Right lung (tissue), 10 donors: ENCODE measurements at places on chromosomes 11 and 22.

DNA sequence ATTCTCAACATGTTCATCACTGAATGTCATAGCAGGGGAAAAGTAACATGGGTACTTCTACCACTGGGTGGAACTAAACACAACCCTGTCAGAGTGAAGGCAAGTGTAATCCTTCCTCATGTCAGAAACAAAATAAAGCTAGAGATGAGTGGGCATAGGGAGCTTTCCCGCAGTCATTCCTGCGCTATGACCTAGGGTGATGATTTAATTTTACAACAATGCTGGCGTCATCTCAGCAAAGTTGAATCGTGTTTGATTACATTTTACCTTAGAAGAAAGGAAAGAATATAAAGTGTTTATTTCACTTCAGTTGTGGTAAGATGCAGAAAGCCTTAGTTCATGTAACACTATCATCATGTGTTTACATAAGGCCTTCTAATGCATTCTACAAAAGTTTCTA, 355.6 kb downstream of the METTL15 start:
- DNase-seq, result no peak

GRCh38 chr11:34637303-34637702, 16.4 kb downstream of the EHF start:
- DNase-seq, result no peak

DNA sequence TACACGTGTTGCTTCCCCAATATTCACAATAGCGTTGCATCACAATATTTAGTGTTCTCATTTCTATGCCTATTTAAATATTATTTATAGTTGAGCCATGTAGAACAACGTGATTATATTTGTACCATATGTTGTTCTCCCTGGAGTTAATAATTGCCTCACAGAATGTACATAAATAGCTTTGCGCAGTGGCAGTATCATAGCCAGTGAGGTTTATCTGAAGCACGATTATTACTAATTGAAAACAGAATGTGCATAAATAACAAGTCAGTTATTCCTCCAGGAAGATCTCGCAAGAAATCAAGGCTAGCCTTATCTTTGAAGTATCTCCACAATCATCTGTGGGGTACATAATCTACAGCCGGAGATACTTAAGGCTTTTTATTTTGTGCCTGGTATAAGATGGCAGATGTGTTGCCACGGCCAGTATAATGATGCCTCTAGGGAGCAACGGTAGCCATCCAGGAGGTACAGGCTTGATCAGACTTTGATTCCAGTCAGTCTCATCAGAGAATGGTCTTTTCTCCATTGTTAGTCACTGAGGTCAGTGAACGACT, 197.5 kb downstream of the MSANTD4 start:
- DNase-seq, result no peak

GRCh38 chr22:17951315-17951714, 73.0 kb downstream of the MICAL3 start:
- no peak for DNase-seq

- peak; percentile 81 for DNase-seq
Measured at GRCh38 chr11:110712659-110713448, 617 bp upstream of the ARHGAP20 start.

DNA sequence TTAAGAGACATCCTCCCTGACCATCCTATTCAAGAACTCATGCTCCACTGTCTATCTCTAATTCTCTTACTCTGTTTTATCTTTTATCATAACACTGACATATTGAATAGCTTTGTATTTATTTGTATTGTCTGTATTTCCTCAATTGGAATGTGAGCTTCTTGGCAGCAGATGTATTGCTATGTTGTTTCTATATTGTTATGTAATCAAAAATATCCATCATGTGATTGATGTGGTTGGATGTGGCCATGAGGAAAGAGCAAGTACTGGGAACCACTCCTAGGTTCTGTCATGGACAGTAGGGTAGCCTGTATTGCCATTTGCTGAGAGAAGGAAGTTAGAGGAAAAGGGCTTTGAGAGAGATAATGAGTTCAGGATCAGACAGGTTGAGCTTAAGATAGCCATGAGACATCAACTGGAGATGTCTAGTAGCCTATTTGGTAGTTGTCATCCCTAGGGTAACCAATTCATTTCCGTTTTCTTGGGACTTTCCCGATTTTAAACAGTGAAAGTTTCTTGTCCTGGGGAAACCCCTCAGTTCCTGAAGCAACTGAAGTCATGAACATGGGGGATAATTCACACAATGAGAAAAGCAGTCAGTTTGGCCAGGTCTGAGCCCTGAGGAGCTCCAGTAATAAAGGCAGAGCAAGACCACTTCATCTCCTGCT, 404.5 kb downstream of the INSC start:
- no peak for DNase-seq

GRCh38 chr11:37109286-37109585, 511.2 kb upstream of the RAG2 start:
- no peak for DNase-seq

DNA sequence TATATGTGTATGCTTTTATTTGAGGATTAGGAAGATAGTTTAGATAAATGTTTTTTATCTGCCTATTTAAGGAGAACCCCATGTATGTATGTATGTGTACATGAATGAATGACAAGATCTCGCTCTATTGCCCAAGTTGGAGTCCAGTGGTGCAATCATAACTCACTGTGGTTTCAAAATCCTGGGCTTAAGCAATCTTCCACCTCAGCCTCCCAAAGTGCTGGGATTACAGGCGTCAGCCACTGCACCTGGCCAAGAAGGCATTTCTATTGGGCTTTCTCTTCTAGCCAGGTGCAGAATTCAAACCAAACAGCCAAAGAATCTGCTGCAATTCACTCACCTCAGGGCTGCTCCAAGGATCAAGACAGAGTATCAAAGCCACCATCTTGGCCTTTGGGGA, 25.5 kb upstream of the DGKZ start:
- DNase-seq, result no peak

DNA sequence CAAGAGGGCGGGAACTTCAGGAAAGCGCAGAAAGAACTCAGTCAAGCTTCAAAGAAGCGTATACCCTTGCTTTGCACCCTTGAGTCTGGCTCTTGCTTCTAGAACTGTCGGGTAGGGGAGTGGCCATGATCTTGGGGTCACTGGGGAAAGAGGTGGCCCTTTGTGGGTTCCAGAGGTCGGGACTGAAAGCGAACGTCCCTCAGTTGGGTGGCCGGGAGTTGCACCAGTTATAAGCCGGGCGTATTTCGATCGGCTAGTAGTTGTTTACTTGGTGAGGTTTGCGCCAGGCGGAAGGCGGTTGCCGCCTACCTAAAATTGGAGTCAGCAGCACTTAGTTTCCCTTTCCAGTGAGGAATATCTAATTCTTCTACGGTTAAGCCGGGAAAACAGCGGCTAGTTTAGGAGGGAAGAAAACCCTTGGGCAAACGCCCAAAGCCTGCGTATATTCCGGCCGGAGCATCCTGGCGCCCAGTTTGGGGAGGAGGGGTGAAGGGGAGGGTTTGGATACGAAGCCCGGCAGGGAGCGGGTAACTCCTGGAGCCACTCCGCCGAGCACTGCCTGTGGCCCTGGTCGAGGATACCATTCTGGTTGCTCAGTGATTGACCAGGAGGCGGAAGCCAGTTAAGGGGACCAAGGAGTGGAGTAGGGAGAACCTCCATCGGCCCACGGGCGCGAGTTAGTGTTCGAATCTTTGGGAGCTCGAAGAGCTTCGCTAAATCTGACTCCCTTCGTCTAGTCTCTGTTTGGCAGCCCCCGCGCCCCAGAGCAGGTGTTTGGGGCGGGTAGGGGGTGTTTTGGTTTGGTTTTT, 807 bp upstream of the WT1 start:
- no peak for DNase-seq

DNA sequence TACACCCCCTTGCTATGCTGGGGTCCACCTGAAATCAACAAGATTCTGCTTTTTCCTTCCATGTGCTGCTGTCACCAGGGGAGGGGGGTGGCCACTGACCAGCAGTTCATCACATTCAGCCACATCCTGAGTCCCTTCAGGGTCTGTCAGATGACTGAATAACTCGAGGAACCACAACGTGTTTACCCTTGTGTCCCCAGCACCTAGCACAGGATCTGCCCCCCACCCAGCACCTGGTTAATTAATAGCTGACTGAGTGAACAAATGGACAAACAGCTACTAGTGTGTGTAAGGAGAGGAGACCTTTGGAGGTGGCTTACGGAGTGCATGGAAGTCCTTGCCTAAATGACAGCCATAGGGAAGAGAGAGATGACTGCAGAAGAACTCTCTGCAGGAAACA, 119.5 kb upstream of the NCAM1 start:
- DNase-seq, result no peak

DNA sequence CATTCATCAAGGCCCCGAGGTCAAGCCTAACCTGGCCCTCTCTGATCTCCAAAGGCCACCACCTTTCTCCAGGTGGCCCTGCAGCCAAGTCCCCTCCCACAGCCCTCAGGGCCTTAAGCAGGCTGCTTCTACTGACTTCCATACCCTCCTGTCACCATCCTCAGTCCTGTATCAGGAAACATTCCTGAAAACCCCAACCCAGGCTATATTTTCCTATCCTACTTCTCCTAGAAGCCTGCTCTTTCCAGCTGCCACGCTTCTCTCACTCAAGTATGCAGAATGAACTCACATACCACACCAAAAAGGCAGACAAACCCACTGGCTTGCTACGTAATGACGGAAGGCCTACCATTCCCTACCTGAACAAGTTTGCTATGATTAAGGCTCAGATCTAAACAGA, 23.6 kb downstream of the MORC2 start:
- DNase-seq, result no peak

GRCh38 chr22:27827604-27828587, 26.3 kb upstream of the MN1 start:
- DNase-seq, result no peak

GRCh38 chr11:131154351-131154750, 216.1 kb upstream of the NTM start:
- DNase-seq, result no peak

DNA sequence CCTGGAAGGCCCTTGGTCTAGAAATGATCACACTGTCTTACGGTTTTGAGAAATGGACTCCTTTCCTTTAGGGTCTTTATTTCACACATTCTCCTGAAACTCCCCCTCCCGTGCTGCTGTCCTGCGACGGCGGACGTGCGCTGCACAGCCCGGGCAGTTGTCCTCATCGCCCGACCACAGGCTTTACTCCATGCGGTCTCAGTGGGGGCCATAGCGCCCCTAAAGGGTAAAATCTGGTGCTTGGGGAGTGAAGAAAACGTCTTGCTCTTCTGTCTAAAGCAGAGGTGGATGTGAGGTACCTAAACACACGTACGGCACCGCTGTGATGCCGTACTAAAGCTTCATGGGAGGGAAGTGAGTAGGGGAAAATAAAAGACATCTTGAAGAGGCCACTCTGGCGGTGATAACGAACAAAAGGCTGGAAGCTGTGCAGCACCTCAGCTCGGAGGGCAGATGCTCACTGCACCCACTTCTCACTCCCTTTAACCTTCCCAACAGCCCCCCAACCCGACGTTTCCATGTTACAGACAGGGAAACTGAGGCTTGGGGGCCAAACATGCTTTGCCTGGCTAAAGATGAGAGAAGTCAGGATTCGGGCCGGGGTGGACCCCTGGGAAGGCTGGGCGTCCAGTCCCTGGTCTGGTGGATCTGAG, 22.6 kb downstream of the MPPED1 start:
- DNase-seq, result no peak

DNA sequence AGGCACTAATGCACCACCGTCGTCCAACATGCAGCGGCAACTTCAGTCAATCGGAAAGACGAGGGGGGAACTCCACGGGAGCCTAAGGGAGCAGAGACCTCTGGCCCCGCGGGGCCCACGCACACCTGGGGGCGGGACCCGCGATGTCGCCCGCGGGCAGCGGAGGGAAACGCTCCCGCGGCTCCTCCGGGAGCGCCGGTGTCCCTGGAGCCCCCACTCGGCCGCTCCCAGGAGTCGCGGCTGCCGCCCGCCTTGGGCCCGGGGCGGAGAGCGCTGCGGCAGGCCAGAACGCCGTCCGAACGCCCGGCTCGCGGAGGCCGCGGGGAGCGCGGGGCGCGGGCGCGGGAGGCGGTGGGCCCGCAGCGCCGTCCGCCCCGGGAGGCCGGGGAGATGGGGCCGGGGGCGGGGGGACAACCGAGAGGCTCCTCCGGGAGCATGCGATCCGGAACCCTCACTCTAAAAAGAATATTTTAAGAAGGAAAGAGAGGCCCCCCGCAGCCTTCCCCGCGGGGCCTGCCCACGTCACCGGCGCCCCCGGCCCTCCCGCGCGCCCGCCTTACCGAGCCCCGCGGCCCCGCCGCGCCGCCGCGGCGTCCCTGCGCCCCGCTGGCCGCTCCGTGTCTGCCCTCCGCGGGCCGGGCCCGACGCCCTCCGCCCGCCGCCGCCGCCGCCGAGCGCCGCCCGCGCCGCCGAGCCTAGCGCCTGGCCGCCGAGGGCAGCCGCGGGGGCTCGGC, 86.6 kb upstream of the ARHGAP32 start:
- DNase-seq, result no peak

GRCh38 chr22:20037419-20037818, 16.5 kb downstream of the TANGO2 start:
- DNase-seq, result no peak

- DNase-seq, result no peak
Measured at GRCh38 chr11:130592056-130592455, 143.6 kb downstream of the ADAMTS15 start.

- DNase-seq, result no peak
Measured at GRCh38 chr22:29780748-29781676, 13.8 kb downstream of the UQCR10 start.

DNA sequence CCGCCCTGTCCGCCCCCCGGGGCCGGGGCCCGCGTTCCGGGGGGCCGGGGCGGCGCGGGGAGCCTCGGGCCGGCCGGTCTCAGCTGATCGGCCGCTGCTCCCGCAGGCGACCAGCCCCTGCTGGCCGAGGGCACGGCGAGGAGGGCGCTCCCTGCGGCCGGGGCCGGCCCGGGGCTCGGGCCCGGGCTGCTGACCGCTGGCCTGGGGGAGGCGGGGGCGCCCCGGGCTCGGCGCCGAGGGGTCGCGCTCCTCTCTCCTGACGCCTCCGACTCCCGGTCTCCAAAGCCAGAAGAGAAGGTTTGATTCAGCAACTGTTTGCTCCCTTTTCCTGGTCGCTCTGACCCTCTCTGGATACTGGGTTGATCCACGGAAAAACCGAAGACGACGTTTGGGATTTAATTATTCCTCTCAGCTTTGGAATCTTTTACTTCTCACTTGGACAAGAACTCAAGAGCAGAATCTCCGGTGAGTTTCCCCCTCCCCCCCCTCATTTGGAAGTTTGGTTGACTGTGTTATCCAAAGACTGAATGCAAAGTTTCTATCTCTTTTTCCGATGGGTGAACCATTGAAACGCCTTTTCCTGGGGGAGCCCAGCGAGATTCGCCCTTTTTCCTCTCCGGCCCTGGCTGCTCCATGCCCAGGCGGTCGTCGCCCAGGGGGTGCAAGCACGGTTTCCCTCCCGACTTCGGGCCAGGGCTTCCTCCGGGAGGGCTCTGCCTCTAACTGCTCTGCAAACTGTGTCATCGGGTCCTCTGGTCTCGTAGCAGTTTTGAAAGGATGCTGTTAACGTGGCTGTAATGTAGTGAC, 725 bp downstream of the KDM2A start:
- peak; percentile 31 for DNase-seq

- DNase-seq, result no peak
Measured at GRCh38 chr11:134032501-134033091, 36.3 kb upstream of the JAM3 start.

- DNase-seq, result no peak
Measured at GRCh38 chr11:108206969-108207682, 15.3 kb downstream of the NPAT start.
